Endothelial cell of umbilical vein (primary cell): ENCODE measurements at places on chromosomes 3 and 15. TPM values are rescaled to one million over a fixed set of nuclear protein-coding genes. Genes with fewer than 3 reads are reported as not detected.

- DNase-seq = no peak
Observed at GRCh38 chr3:128469556-128469955, 2.9 kb upstream of the DNAJB8 start.

DNA sequence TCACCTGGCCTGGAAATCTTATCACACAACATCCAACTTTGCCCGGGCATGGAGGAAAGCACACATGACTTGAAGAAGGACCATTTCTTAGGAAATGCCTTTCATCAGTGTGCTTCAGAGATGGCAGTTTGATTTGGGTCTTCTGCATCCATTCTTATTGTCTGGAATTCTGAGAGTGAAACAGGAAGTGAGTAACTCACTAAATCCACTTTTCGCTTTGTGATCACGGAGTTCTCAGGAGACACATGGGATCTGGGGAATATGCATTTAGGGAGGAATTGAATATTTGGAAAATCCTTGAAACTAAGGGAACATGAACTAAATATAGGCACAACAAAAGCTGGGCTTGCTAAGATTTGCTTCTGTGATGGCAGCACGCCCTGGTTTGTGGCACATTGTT, 212.5 kb upstream of the FEZF2 start:
- peak; percentile 65 for DNase-seq

GRCh38 chr3:125965505-125965904, 3.5 kb upstream of the ROPN1B start:
- DNase-seq = no peak

DNA sequence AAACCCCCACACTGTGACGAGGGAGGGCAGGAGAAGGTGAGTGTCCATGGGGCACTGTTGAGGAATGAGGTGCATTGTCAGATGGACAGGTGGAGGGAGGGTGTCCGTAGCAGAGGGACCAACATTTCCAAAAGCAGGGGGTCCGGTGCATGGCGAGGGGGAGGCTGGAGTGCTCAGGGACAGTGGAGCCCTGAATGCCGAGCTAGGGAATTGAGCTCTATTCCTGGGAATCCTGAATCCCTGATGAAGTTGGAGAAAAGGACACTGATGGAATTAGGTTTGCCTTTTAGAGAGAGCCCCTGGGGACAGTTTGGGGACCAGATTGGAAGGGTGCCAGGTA, 7.9 kb upstream of the ANPEP start:
- no peak for DNase-seq

GRCh38 chr3:30353711-30354467, 252.5 kb upstream of the TGFBR2 start:
- no peak for DNase-seq

DNA sequence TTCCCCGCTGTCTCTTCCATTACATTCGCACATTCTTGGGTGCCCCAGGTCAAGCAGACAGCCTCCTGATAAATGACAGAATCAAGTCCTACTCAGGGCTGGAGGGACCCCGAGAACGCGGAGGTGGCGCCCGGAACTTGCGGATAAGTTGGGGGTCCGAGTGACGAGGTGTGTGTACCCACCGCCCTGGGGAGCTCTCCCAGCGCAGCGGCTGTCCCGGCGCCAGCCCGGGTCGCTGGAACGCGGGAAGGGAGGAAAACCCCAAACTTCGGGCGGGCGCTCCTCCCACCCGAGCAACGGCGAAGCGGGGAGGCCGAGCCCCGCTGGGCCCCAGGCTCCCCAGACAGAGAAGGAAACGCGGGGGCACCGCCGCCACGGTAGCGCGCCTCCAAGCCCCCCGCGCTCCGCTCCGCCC, 550 bp downstream of the CLN6 start:
- DNase-seq = no peak

STAC gene
- 0.88 TPM in 1 of 2 replicates, not detected in the other for total RNA-seq

SH3BP5 gene
- 64.8 and 76.3 TPM in 2 replicates for total RNA-seq

DNA sequence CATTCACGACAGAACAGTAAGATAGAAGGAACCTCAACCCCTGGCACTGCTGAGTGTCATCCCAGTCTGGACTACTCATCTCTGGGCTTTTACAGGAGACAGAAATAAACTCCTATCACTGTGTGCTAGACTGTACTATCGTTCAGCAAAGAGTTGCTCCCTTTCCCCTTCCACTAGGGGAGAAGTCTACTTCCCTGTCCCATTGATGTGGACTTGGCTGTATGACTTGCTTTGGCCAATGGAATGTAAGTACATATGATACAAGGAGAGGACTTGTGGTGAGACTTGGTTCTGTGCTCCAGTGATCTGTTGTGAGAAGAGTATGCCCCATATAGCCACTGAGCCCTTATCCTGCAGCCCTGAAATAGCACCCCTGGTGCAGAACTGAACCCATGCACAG, 5.3 kb upstream of the KIF7 start:
- DNase-seq = no peak

DNA sequence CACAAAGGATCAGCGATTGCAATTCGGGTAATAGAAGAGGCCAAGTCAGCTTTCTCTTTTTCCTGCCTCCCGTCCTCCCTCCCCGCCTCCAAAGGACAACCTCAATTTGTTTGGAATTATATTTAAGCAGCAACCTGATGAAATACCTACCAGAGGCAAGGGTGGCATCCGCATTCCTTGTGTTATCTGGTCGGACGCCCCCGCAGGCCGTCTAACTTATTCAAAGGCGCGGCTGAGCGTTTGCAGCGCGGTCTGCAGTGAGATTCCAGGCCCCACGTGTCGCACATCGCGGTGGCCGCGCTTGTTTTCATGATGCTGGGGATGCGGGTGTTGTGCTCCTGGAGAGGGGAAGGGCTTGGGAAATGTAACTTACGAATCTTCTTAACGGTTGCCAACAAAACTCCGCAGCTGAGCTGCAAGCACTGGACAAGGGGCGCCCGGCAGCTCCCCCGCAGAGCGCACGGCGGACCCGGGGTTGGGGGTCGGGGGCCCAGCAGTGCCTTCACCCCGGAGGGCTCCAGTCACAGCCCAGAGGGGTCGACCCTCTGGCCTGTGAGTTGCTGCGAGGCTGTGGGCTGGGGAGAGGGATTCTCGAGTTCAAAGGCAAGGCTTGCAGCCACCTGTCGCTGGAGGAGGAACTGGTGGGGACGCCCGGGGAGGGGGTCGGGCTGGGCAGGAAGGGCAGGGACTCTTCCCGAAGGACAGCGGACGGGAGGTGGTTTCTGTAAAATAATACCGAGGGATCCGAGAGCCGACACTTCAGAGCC, 20.5 kb upstream of the RGMA start:
- no peak for DNase-seq

PLA2G4E gene
- total RNA-seq = not detected in 2 replicates

DNA sequence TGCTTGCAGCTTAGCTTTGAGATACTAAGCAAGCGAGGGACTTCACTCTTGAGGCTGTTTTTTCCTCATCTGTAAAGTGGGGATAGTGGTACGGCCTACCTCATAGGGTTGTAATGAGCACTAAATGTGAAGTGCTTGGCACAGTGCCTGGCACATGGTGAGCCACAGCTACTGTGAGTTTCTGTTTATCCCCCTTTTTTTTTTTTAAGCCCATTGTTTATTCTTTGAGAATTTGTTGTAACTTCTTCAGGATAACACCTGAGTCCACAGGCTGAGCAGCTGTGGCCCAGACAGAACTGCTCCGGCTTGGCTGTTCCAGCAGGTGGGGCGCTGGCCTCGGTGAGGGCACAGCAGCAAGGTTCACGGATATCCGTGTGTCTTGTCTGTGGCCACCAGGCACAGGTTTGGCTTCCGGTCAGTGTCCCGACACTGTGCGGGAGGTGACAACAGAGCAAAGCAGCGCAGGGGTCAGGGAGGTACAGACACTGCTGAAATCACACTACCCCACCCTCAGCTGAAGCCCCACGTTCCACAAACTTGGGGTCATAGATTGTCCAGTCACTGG, 7.3 kb upstream of the ISG20 start:
- DNase-seq = no peak

SLC6A1 gene
- total RNA-seq = not detected in 2 replicates

GRCh38 chr3:36312351-36312750, 68.0 kb upstream of the STAC start:
- DNase-seq = no peak

NR1I2 gene
- total RNA-seq = not detected in 2 replicates

GRCh38 chr3:45781841-45782240, 14.5 kb downstream of the SLC6A20 start:
- DNase-seq = no peak

CPEB1 gene
- total RNA-seq = not detected in 2 replicates

ABI3BP gene
- 55.9 and 78.1 TPM in 2 replicates for total RNA-seq

DCLK3 gene
- total RNA-seq = not detected in 2 replicates

- no peak for DNase-seq
Observed at GRCh38 chr3:152430223-152431002, 161.7 kb downstream of the MBNL1 start.

DNA sequence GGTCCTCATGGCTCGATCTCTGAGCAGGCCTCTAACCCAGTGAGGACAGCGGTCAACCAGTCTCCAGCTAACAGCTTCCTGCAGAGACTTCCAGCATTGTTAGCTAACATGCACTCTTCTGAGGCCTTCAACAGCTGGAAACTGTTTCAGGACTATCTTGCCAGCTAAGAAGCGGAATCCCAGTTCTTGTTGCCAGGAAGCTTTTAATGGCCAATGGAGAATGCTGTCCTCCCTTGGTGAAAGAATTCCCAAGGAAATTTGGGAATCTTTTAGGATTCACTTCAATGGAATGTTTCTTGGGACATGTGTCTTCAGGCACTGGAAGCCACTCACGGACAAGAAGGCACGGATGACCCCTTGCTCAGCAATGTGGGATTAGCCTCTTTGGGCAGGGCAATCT, 91.7 kb downstream of the CEMIP start:
- DNase-seq = no peak

- DNase-seq = no peak
Observed at GRCh38 chr3:154956815-154957214, 123.3 kb upstream of the MME start.

SLC27A2 gene
- not detected in 2 replicates for total RNA-seq

SPESP1 gene
- total RNA-seq = 1.5 and 3.0 TPM in 2 replicates

GRCh38 chr3:149898771-149899170, 71.9 kb downstream of the PFN2 start:
- peak; percentile 5 for DNase-seq

XCR1 gene
- total RNA-seq = not detected in 2 replicates

GOLGA8M gene
- 1.0 and 1.6 TPM in 2 replicates for total RNA-seq

HDC gene
- total RNA-seq = not detected in 2 replicates

OR5K2 gene
- not detected in 2 replicates for total RNA-seq

DNA sequence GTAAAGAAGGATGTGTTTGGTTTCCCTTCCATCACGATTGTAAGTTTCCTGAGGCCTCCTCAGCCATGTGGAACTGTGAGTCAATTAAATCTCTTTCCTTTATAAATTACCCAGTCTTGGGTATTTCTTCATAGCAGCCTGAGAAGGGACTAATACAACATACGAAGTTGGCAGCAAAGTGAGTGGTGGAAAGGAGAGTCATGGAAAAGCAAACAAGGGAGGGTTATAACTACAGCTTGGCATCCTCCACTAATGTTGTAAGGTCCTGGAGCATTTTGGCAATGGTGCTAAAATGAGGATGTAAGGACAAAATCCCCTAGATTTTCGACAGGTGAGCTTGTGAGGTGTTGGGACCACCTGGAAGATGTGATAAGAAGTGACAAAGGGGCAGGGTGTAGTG, 5.8 kb upstream of the TMEM41A start:
- DNase-seq = no peak

DNA sequence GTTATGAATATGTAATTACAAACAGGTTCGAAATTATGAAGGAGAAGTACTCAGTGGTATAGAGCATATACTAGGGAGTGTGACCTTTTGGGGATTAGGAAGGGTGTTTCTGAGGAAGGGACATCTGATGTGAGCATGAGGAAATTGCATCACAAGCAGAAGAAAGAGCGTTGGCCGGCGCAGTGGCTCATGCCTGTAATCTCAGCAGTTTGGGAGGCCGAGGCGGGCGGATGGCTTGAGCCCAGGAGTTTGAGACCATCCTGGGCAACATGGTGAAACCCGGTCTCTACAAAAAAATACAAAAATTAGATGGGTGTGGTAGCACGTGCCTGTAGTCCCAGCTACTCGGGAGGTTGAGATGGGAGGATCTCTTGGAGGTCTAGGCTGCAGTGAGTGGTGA, 6.9 kb downstream of the CMTM7 start:
- no peak for DNase-seq

DNA sequence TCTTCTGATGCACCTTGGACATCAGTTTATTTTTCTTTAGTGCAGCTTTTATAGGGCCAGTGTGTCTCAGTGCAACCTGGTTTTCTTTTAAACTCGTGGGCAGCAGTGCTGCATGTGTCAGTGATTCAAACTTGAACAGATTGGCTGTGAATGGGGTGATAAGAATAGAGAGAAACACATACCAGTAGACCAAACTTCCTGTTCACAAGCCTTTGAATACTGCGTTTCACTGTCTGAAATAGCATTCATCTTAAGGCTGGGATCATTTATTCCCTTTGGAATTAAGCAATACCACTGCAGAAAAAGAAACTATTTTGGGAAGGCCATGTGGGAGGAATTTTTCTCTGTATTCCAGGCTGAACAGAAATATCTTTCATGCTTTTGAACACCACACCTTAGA, 51.7 kb downstream of the PHLDB2 start:
- peak; percentile 65 for DNase-seq

- no peak for DNase-seq
Observed at GRCh38 chr3:149510480-149510879, 36.0 kb downstream of the TM4SF4 start.

DNA sequence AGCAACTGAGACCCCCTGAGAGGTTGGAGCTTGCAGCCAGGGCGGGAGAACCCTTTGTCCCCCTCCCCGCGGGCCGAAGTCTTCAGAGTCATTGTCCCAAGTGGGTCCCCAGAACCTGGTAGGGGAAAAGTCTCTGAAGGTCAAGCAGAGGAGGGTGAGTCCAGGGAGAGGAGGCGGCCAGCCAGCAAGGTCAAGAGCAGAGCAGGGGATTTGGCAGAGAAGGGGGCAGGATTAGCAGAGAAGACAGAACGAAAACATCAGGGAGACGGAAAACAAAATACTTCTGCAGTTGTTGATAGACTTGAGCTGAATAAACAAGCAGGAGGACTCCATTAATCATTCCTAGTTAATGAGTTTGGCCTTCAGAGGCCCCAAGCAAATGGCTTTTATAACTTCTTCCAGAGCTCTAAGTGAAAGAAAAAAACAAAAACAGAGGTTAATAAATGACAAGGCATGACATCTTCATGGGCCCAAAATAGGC, 66.7 kb downstream of the GRIP2 start:
- peak; percentile 55 for DNase-seq

DNA sequence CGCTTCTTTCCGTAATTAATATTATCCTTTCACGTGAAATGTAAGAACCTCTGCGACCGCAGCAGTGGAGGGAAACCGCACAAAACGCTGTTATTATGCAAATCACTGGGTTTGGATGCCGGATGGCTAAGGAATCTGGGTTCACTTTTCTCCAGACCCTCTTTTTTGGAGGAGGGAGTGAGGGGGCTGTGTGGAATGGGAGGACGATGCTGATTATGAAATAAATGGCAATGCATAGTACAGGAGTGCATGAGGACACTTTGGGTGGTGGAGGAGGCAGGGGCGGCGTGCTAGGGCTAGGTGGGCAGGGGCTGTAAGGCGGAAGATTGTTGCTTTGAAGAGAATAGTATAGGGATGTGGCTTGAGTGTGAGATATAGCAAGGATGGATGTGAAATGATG, 1.8 kb downstream of the CADM2 start:
- DNase-seq = no peak
